ENCODE measurements at places on chromosomes 12 and 14.
A peak's percentile ranks its signal among the peaks of the same experiment; 100 is the strongest.

DNA sequence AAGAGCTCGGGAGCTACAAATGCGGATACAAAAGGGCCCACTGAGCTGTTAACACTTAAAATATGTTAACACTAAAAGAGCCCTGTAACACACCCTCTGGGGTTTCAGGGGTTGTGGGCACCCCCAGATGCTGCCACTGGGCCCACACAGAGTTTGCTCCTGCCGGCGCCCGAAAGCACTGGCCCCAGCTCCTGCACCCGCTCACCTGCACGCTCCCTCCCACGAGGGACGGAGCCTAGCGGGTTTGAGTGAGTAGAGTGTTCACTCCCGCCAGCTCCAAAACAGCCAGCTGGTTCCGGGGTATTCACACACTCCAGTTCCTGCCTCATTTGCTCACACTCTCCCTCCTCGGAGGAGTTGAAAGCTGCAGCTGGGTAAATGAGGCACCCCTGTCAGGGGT, 357.7 kb downstream of the ETNK1 start:
- DNase-seq = no peak

DNA sequence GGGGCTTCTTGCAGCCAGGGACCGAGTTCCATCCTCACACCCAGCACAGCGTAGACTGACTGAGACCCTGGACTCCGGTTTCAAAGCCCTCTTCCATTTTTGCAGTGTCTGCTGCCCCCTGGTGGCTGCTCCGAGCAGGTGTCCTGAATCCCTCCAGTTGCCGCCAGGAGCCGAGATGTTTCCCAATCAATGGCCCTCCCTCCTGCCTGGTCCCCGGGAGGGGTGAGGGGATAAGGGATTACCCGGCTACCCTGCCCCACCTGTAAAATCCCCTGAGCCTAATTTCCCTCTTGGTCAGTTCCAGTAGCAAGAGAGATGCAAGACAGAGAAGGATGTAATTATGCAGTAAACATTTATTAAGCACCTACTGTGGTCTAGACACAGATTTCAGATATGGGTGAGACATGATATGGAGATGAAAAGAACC, 55.0 kb downstream of the PHETA1 start:
- peak; percentile 71 for DNase-seq

DNA sequence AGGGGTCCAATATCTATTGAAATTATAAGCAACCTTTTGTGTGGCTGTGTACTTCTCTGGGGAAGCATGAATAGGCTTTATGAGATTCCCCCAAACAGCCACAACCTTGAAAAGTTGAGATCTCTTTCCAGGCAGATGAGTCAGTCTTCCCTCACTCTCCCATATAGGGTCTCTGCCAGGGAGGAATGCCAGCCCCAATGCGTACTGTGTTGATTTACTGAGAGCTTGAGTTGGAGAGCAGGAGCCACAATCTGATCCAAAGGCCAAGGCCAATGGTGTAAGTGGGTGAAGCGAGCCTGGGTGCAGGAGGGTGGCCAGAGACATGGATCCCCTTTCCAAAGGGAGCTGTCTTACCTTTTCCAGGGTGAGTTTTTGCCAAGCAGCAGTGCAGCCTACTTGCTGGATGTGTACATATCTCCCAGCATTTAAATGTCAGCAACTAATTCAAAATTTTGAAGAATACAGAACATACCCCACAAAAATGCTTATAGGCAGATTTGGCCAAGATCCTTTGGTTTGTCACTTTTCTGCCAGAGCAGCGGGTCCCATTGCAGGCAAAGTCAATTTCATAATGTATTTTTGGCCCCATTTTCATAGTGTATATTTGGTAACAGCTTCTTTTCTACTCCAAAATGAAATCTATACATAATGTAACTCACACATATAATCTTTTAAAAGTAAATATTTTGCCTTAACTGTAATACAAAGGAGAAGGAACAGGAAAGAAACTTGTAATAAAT, 88.2 kb downstream of the TBC1D30 start:
- no peak for DNase-seq

DNA sequence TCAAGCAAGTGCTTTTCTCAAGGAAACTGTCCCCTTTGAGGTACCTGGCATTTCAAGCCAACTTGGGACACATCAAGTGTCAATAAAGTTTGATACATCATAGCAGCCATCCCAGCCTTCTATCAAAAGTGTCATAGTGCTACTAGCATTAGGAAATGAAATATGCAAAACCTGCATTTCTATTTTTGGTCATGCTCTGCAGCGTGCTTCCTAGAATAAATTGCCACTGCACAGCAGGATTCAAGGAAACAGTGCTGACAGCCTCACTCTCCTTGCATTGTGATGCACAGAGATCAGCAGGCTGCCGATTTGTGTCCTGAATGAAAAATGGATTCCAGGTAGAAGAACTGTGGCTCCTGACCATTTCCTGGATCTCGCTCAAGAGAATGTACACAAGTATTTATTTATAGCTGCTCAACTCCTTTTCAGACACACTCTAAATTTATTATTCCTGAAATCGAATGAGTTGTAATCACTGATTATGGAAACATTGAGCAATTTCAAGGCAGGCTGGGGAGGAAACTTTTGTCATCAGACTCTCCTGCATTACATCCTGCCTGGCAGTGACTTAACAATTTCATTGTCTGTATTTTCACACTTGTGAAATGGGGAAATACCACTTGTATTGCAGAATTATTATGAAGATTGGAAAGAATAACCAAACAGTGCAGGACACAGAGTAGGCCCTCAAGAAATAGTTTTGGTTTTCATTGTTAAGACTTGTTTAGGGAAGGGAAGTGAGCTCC, 120.9 kb downstream of the SLC38A6 start:
- DNase-seq = no peak

DNA sequence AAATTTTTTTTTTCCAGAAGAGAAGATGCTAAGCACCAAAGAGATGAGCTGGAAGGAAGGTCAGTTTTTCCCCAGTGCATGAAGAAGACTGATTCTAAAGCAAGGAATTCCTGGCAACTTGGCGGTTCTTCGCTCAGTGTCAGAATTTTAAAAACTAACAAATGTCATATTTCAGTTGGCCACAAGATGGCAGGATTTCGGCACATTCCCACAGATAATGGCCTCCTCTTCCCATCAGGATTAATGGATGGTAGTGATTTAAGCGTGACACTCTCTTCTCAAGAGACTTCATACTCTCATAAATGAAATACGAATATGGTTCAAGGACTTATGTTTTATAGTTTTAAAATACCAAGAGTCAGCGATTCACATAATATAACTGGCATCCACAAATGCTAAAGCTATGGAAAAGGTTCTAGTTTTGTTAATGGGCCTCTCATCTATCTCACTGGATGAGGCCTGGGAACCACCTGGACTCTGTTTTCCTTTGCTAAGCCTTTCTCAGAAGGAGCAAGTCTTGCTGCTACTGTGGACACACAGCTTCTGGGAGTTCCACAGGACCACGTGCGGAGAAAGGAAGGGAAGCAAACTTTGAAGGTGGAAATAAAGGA, 46.1 kb upstream of the PTPRO start:
- no peak for DNase-seq

- no peak for DNase-seq
Observed at GRCh38 chr12:38328306-38328895, 11.8 kb downstream of the ALG10B start.

- no peak for DNase-seq
Observed at GRCh38 chr14:94388384-94389103, at the start of gene SERPINA1. Gene SERPINA1 (minus strand): TSS chr14:94388602. CDS start chr14:94383237, 5,365 bp downstream.

DNA sequence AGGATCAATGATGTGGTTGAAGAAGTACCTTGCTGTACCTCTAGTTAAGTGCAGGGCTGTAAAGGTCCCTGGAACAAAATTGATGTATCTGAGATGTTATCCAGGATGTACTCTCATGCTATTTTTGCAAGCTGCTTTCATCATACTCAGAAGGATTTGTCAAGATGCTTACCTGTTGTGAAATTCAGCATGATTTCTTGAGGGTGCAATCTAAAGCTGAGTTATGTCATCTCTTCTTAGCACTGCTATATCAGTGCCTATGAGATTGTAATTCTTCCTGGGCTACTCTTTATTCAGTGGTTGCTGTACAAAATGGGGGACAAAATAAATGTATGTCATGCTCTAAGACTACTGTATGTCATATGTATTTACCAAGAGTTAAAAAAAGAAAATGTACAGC, 340.7 kb upstream of the LMO3 start:
- no peak for DNase-seq

DNA sequence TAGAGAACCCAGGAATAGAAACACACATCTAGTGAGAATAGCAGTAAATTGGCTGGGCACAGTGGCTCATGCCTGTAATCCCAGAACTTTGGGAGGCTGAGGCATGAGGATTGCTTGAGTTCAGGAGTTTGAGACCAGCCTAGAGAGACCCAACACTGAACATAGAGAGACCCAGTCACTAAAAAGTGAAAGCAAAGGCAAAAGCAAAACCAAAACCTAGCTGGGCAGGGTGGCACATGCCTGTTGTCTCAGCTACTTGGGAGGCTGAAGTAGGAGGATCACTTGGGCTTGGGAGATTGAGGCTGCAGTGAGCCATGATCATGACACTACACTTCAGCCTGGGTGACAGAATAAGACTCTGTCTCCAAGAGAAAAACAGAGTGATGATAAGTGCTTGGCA, 37.5 kb upstream of the MIS18BP1 start:
- DNase-seq = no peak

GRCh38 chr14:90911121-90911520, 94.9 kb upstream of the TTC7B start:
- DNase-seq = no peak

DNA sequence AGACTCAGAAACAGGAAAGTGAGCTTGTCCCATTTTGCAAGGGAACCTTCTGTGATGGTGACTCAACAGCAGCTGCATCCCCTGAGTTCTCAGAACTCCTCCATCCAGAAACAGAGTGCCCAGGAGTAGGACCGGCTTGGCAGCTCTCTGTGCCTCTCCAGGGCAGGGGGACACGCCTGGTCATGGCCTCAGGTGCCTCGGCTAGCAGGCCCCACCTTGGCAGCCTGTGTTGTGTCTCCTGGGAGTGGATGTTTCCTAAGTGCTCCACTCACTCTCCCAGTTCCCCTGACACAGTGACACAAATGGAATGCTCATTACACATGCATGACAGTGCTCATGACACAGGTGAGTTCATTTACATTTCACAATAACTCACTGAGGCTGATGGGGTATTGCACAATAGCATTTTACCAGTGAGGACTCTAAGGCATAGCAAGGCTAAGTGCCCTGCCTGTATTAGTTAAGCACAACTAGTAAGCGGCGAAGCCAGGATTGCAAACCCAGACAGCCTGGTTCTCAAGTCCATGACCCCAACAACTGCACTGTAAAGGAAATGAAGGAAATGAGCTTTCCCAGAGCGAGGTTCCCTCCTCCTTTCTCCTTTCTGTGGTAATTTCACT, 47.4 kb downstream of the CALM1 start:
- no peak for DNase-seq

- no peak for DNase-seq
Observed at GRCh38 chr12:82470906-82471512, 112.7 kb downstream of the METTL25 start.

DNA sequence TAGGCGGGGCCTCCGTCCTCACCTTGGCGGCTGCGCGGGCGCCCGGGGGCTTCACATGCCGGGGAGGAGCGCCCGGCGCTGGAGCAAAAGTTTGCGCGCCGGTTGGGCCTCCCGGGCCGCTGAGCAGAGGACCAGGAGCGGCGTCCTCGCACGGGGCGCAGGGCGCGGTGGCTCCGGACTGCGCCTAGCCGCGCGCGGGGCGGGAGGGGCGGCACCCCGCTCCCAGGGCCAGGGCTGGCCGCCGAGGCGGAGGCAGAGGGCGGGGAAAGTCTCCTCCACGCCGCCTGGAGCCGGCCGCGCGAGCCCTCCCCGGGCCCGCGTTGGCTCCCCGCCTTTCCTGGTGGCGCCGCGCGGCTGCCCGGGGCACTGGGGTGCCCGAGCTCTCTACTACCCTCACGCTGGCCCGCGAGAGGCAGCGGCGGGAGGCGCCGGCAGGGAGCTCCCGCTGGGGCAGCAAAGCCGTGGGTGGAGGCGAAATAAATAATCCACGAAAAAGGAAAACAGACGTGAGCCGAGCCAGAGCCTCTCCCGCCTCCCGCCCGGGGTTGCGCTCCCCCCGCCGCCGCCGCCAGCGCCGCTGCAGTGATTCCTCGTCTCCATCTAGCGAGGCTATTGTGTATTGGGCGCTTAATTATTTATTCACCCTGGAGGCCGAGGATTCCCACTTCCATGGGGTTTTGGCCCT, 400 bp upstream of the PRIMA1 start:
- DNase-seq = no peak

GRCh38 chr14:63893701-63894458, 41.1 kb downstream of the SYNE2 start:
- no peak for DNase-seq

DNA sequence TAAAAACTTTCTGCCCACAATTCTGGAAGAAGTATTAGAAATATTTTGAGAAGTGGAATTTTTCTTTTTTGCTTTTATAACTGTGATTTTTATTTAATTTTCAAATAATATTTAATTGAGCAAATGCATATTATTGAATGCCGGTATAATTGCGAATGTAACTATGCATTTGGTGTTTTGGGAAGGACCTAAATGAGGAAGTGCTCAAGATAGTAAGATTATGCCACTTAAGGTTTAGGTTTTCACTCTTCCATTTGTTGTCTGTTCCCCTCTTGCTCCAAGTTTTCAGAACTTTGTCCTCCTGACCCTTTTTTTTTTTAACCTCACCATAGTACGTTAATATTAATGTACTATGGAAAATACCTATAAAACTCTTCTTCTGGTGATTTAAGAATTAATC, 85.8 kb downstream of the KIAA0586 start:
- DNase-seq = no peak

DNA sequence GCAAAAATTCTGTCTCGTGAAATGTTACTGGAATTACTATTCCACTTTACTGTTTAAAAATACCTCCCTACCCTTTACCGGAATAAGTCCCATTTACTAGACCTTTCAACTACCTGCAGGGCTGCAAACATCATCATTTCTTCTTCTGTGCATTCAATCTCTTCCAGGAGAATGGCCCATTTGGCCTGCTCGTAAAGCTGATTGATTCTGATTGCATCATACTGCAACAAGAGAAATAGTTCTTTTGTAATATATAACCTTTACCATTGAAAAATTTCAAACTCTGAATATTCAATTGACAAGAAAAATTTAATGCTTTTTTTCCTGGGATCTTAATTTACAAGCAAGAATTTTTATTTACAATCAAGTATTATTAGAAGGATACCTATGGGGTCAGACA, 72.4 kb downstream of the FERMT2 start:
- DNase-seq = no peak

DNA sequence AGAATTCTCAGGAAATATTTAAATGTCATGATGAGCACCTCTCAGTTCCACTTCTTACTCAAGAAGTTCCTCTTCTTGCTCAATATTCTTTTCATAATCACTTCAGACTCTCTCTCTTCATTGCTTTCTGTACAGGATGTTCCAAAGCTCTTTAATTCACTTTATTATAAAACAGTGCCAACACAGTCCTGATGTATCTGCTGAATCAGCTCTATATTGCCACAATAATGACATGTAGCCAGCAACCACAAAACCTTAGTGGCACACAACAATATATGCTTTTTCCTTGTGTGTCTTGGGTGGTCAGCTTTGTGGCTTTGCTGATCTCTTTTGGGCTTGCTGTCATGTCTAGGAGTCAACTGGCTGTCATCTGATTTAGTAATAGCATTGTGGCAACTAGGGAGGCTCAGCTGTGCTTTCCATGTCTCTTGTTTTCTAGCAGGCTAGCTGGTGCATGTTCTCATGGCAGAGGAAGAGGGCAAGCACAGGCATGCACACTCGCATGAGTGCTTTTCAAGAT, 52.8 kb upstream of the SLC2A13 start:
- no peak for DNase-seq
